ENCODE measurements at places on chromosomes 2 and 18.
A peak's percentile ranks its signal among the peaks of the same experiment; 100 is the strongest.

GRCh38 chr2:179692610-179693009 is 168.8 kb downstream of the ZNF385B start:
- DNase-seq, result no peak

DNA sequence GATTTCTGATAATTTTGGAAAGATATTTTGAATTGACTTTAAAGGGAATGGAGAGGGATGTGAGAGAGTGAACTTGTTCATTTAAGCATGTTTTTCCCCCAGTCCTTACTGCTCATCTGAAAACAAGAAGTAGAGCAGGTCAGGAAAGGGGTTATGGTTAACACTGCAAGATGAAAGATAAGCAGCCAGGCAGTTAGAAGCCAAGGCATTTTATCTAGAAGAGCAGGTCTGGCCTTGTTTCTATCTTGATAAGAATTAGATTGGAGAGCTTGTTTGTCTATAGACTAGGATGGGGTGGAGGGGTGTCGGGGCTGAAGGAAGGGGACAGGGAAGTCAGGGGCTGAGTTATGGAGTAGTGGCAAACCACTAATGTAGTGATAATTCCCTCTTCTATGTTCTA is 171.6 kb downstream of the IKZF2 start:
- no peak for DNase-seq

DNA sequence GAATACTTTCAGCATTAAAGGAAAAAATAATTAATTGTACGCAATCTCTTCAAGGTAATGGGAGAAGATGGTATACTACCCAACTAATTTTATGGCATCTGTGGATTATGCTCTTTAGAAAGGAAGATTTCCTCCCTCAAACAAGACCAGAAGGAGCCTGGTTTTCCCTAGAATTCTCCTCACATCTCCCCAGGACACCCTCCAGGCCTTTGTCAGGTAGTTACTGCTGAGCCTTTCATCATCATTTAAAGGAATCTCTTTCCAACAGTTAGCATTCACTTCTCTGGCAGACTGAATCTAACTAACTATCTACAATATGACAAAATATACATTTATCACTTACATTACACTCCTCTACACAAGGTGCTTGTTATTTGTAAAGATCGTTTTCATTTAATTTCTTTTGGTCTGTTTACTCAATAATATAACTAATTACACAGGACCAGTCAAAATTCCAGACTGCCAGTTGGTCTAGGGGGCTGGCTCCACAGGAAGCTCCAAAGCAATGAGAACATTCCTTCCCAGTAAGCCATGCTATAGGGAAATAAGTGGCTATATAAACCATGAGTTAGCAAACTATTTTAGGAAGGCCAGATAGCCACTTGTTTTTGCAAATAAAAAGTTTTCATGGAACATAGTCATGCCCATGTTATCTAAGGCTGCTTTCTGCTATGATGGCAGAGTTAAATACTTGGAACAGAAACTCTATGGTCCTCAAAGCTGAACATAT is 19.1 kb downstream of the ZNF24 start:
- no peak for DNase-seq

- peak; percentile 4 for DNase-seq
These were observed 48.2 kb downstream of the ARL4C start for GRCh38 chr2:234448506-234449184.

GRCh38 chr18:8972116-8972515 is 130.4 kb upstream of the NDUFV2 start:
- DNase-seq, result no peak

- DNase-seq, result no peak
These were observed 96.8 kb downstream of the MTCL1 start for GRCh38 chr18:8802017-8802672.

DNA sequence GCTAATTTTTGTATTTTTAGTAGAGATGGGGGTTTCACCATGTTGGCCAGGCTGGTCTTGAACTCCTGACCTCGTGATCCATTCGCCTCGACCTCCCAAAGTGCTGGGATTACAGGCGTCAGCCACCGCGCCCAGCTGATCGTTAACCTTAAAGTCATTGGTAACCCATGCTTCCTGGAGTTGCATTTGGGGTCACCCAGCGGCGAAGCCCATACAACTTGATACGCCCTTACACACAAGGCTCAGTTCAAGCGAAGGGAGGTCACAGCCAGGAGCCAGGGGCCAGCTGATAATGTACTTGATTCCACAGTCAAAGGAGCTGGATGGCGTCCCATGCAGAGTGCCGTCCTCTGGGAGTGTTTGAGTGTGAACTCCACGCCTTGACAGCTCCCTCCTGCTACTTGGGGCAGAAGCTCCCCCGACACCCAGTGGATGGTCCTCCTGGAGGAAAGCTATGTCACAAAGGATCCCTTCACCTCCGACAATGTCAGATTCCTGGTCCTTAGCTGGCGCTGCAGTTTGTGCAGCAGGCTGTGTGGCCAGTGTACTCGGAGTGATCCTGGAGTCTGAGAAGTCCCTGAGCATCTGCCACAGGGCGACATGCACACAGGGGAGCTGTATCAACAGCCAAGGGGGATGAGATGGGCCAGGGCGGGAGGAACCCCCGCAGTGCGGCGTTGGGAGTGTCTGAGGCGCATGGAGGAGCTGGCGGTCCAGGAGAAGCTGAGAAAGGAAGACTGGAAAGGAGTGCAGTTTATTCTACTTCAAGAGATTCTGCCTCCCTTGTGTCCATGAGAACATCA is 7.9 kb downstream of the CLHC1 start:
- DNase-seq, result no peak

DNA sequence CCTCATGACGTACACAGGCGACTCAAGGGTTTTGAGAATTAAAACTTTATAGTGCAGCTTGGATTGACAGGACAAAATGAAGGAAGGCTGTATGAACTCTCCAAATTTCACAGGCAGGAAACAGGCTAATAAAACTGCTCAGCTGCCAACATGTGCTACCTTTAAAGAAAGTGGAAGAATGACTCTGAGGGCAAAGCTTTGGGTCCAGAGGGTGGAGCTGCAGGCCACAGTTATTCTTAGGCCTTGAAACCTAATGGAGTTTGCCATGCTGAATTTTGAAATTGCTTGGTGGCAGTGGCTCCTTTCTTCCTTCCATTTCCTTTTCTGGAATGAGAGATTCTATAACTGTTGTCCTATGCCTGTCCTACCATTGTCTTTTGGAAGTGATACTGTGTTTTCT is 34.8 kb downstream of the HAT1 start:
- no peak for DNase-seq

GRCh38 chr2:202690321-202690900 is 55.6 kb downstream of the FAM117B start:
- DNase-seq, result no peak

- DNase-seq, result no peak
These were observed 90.4 kb upstream of the NOSTRIN start for GRCh38 chr2:168712053-168712452.

- no peak for DNase-seq
These were observed 8.5 kb downstream of the ZNF2 start for GRCh38 chr2:95174031-95174542.

DNA sequence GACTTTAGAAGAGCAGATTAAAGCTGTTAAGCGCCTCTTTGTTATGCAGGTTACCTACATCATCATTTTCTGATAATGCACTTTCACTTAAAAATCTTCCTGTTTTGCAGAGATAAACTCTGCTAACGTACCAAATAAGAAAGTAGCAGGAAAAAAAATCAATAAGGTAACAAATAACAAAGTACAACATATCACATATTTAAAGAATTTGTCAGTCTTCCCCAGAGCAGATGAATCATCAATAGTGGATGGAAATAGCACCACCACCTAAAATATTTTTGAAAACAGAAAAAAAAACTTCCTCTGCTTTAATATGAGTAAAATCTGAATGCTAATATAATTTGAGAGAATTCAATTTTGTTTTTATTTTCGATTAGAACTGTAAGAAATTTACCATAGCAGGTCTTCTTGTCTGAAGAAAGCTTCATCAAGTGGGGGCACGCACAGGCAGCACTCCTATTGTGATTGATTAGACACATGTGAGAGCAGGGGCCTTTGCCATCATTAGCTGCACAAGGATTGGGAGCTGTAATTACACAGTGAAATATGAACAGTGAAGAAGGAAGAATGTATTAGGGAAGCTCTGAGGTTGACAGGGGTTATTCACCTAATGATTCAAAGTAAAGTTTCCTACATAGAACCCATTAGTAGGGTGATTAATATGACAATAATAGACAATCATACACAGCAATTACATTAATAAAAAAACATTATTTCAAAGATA is 1279.4 kb downstream of the LRP1B start:
- DNase-seq, result no peak

DNA sequence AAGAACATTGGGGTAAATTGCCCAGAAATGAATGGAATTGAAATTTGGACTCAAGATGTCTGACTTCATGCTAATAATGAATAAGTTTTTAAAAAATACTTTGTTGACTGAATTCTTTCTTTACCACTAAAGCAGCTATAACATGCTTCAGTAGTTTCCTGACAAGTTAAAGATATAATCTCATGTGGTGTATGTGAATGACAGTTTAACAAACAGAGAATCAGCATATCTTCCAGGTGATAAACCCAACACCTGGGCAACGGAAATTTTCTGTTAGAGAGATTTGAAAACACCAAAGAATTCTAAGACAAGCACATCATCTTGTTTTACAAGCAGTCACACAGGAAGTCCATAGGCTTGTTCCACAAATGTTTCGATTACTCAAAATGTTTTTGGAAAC is 372.6 kb upstream of the VRK2 start:
- no peak for DNase-seq

DNA sequence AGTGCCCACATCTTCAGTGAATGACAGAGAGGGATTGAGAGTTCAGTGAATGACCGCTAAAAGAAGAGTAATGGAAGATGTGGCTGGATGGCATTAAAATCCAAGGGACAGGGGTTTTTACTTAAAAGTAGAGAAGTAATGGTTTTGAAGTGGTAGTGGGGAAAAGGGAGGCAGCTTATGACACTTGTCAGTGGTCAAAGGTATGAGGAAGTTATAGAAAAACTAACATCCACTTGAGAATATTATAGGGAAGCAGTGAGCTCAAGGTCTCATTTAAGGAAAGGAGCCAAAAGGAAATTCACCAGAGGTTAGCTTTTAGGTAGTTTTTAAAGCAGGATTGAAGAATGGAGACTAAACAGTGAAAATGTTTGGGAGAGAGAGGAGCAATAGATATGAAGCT is 24.3 kb downstream of the CDK15 start:
- no peak for DNase-seq

DNA sequence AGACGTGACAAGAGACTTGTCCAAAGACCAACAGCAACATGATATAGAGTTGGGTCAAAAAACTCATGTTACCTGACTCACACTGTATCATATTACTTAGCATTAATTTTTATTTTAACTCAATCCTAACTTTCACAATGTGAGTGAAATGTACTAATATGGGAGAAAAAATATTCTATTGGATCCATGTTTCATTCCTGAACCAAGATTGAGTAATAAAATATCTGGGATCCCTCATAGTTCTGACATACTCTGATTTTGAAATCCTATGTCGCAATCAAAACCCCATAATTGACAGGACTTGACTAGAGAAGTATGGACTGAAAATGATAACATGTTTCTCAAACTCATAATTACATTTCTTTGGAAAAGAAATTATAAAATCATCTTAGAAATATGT is 190.4 kb downstream of the RIT2 start:
- no peak for DNase-seq

DNA sequence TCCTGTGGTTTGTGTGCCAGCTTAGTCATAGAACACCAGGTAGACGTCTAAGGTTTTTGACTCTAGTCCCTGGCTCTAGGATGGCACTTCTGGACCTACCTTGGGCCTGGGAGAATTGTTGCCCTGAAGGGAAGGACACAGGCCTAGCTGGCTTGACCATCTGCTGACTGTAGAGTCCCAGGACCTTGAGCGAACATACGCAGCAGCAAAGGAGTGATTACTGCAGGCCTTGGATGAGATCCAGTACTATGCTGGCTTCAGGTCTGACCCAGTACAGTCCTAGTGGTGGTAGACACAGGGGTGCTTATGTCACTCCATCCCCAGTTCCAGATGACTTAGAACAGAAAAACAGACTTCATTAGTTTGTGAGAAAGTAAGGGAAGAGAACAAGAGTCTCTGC is 37.7 kb downstream of the ST8SIA3 start:
- DNase-seq, result no peak

DNA sequence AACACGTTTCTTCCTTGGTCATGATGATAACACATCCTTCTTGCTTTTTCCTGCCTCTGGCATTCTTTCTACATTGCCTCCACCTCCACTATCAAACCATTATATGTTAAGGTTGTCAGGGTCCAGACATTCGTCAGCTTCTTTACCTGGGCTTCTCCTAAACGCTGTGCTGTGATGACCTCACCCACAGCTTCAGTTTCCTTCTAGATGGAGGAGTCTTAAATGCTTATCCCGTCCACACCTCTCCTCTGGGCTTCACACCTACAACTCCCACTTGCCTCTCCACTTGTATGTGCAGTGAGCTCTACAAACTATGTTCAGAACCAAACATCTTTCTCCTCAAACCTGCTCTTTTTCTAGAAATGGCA is 666 bp upstream of the STAT1 start:
- no peak for DNase-seq

DNA sequence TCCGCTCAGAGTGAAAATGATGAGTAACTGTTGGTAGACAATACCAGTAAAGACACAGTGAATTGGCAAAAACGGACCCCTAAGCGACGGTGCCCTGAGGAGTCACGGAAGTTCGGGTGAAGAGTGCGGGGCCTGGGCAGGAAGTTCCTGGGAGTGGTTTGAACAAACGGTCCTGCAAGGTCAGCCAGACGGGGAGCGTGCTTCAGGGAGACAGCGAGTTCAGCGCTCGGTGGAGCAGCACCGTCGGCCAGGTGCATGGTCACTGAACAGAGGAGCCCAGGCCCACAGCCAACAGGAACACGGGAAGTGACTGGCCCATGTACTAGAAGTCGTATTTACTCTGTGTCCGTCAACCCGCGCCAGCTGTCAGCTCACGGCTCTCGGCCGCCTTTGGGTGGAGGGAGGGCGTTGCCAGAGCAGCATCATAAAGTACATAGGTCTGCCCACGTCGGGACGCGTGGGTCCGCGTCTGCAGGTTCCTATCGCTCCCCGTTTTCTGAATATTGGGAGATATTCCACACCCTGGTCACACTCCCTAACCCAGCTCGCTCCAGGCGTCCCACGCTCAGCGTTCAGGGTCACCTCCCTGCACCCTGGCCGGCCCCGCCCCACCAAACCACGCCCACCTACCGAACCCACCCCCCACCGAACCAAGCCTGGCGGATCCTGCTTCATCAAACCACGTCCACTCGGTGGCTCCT is 75.6 kb upstream of the UXS1 start:
- DNase-seq, result peak; percentile 3

- no peak for DNase-seq
These were observed 13.7 kb downstream of the VAPA start for GRCh38 chr18:9927392-9928063.

- DNase-seq, result no peak
These were observed 24.5 kb downstream of the CYP27A1 start for GRCh38 chr2:218806346-218806978.

- no peak for DNase-seq
These were observed 413.0 kb downstream of the PTPRM start for GRCh38 chr18:7980136-7980535.

- no peak for DNase-seq
These were observed 100.6 kb downstream of the BABAM2 start for GRCh38 chr2:27991146-27991545.
